ENCODE measurements at places on chromosomes 7 and 10.

DNA sequence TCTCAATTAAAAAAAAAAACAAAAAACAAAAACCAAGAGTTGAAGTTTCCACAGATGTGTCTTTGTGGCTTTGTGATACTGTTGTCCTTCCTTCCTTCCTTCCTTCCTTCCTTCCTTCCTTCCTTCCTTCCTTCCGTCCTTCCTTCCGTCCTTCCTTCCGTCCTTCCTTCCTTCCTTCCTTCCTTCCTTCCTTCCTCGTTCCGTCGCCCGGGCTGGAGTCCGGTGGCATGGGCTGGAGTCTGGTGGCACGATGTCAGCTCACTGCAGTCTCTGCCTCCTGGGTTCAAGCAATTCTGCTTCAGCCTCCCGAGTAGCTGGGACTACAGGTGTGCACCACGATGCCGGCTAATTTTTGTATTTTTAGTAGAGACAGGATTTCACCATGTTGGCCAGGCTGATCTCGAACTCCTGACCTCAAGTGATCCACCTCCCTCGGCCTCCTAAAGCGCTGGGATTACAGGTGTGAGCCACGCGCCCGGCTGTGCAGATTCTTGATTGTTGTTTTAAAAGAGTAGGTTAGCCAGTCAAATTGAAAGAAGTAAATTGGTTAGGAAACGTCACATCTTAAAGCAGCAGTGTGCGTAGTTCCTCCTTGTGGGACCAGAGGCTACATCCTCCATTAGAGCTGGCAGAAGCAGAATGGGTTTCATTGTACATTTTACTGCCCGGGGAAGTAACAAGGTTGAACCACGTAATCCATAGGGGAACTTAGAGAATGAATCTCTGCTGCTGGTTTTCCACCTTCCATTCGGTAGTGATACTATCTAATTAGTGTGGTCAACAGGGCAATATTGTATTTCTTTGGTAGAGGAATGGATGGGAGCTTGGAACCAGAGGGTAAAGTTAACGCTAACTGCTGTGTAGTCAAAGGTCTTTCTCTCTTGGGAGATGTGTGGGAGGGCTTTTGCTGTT, 20.6 kb downstream of the DNAJB6 start:
- no peak for DNase-seq

GRCh38 chr10:22022257-22023032, 18.9 kb upstream of the DNAJC1 start:
- no peak for DNase-seq

DNA sequence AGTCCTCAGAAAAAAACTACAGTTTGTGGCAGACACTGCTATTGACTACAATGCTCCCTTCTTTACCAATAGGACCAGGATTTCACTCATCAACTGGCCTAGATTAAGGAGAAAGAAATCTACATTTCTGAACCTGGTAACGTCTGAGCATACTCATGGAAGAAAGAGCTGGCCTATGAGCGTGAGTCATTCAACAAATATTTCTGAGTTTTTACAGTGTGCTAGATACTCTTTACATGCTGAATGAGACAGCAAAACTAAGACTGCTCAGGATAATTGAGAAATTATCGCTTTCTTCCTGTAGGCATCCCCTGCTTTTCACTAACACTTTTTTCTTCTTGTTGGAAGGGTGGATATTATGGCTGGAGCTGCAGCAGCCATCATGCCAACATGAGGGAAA, 609.7 kb downstream of the TNS3 start:
- no peak for DNase-seq

- no peak for DNase-seq
These were observed 2.8 kb upstream of the FLNC start for GRCh38 chr7:128827248-128827958.

DNA sequence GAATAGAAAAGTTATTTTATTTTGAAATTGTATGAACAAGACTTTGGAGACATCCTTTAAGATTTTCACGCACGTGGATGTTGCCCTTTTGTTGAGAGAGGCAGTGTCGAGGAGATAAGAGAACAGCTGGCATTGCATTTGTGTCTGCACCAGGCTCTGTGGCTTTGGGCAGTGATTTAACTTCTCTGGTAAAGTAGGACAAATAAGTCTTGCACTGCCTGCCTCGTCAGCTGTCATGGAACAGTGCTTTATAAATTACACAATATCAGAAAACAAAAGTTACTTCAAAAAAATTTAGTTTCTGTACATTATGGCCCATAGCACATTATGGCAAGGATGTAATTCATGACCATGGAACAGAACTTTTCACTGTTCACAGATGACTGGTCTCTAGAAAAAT, 20.1 kb downstream of the SNX10 start:
- DNase-seq = no peak

GRCh38 chr7:11690395-11690794, 141.6 kb downstream of the THSD7A start:
- DNase-seq = no peak

DNA sequence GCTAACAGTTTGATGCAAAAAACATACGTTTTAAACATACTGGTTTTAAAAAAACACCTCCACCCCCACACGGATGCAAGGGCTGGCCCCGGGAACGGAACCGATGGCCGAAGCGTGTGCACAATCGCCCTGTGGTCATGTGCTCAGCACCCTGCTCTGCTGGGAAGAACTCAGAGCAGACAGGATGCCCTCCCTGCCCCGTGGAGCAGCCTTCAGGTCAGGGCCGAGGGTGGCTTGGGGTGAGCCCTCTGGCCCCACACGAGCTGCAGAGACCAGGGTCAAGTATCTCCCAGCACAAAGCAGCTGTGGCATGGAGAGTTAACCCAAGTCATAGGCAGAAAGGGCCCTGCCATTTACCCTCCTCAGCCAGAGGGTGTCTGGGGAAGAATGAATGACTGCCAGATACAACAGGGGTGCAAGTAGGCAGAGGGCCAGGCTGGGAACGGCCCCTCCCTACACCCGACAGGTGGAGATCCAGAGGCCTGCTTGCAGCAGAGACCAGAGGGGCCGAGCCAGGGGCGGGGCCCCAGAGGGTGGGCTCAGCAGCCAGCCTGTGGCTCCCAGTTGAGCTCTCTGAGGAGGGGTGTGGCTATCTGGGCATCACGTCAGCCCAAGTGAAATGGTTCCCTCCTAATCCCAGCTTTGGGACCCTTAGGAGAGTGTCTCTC, 56.8 kb downstream of the ZRANB1 start:
- DNase-seq = no peak

GRCh38 chr10:130500261-130501000, 364.2 kb downstream of the GLRX3 start:
- no peak for DNase-seq

DNA sequence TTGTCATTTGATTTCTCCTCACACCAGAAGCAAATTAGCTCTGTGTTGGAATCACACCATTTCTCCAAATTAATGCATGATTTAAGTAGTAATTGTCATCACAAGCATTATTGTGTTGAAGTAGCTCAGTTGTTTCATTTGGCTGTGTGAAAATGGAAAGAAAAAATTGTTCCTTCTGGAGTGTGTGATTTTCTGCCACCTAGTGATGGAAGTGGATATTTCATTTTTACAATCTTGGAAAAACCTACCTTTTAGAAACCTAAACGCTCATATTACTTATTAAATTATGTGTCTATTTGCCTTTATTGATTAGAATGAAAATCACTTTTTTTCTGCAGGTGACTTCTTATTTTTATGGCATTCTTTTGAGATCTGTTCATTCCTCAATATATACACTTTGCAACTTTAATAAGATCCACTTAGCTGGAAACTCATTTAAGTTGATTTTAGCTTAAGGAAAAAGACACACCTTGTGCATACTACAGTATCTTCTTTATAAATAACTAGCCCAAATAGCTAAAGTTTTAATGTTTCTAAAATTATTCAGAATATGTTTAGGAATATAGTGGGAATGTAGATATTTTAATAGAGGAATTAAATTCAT, 50.0 kb downstream of the SRI start:
- DNase-seq = no peak

DNA sequence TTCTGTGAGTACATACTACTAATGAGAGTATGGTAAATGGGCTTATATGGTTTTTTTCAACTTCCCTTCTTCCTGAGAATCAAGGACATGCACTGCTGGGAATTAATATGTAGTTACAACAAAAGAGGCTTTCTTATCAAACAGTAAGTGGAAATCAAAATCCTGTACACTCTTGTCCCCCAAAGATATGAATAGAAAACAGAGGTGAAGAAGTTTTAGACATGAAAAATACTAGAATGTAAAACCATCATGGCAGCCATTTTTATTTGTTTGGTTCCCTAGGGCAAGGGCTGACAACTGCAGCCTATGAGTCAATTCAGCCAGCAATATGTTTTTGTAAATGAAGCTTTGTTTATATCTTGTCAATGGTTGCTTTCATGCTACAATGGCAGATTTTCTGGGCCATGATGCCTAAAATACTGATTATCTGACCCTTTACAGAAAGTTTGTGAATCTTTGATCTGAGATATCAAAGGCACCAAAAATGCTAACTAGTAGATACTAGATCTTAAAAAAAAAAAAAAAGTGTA, 422.4 kb downstream of the PARD3 start:
- no peak for DNase-seq

DNA sequence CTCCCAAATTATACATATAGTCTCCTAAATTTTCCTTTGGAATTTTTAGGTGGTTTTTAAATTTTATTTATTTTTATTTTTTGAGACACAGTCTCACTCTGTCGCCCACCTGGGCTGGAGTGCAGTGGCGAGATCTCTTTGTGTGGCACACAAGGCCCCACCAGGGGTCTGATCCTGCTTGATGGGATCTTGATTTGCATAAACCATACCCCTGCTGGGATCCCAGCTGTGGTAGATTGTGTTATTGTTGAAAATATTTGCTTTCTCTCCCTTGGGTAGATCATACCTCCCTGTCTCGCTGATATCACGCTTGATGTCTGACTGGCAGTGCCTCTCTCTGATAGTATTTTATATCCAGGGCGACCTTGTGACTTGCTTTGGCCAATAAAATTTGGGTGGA, 5.6 kb upstream of the MUC3A start:
- no peak for DNase-seq

- DNase-seq = no peak
These were observed 70.3 kb downstream of the PARP12 start for GRCh38 chr7:139992353-139993044.

DNA sequence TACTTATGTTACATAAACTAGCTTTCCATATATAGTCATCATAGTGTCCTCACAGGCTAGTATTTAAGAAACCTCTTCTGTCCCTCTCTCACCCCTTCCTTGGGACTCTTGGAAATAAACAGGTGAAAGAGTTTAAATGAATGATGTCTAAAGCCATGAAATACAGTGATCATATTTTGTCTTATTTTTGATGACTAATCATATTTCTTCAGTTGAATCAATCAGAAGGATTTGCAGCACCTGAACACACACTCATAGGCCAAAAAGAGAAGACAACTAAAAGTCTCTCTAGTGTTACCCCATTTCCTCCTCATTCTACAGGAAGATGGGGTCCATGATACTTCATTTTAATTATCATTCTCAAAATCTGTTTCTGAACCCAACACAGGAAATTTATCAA, 8.6 kb upstream of the ATAD1 start:
- DNase-seq = no peak

DNA sequence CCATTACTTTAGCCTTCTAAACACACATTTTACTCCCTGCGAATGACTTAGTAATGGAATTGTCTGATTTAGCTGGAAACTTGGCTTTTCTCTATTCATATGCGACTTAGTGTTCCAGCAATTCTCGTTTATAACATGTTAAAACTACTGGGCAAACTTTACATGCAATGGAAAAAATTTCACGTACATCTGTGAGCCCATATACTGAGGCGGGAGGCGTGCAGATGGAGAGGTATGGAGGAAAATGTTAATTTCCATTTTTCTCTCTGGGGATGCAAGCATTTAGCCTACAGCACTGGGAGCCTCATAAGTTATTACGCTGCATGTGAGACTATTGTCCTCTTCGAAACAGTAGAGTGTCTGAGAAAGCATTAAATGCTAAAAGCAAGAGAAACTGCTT, 591.5 kb upstream of the ANKRD30A start:
- DNase-seq = no peak
